ENCODE measurements at places on chromosomes 1 and 21.
A peak's percentile ranks its signal among the peaks of the same experiment; 100 is the strongest.

GRCh38 chr1:54569339-54569738, 21.3 kb downstream of the ACOT11 start:
- DNase-seq = no peak

- DNase-seq = no peak
These were observed 168.4 kb downstream of the FASLG start for GRCh38 chr1:172827301-172827700.

DNA sequence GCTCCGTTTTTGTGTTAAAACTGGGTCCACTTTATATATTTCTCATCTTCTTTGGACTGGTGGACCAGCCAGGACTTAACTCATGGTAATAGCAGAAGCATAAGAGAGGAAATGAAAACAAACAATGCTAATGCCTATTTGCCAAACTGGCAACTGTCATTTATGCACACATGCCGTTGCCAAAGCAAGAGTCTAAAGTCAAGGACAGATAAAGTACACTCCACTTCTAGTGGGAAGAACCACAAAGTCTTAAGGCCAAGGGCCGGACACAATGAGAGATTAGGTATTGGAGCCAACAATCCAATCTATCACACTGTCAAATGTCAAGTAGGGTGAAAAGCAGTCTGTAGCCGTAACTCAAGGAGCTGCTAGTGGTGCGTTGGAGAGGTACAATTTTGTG, 157.7 kb downstream of the LYPLAL1 start:
- DNase-seq = no peak

GRCh38 chr1:81142099-81142826, 658.5 kb upstream of the ADGRL2 start:
- no peak for DNase-seq

DNA sequence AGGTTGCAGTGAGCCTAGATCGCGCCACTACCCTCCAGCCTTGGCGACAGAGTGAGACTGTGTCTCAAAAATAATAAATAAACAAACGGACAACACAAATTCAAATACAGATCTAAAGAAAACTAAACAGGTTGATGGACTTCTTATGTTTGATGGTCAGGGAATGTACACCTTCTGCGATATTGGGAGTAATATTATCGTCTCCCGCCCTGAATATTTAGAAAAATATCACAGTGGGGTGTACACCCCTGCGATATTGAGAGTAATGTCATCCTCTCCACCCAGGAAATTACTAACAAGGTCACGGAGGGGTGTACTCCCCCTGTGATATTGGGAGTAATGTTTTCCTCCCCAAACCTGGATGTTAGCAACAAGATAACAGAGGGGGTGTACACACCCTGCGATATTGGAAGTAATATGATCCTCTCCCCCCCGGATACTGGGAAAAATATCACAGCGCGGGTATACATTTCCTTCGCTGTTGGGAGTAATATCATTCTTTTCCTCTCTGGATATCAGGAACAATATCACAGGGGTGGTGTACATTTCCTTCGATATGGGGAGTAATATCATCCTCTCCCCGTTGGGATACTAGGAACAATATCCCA, 1.4 kb upstream of the CFAP298 start:
- DNase-seq = no peak

DNA sequence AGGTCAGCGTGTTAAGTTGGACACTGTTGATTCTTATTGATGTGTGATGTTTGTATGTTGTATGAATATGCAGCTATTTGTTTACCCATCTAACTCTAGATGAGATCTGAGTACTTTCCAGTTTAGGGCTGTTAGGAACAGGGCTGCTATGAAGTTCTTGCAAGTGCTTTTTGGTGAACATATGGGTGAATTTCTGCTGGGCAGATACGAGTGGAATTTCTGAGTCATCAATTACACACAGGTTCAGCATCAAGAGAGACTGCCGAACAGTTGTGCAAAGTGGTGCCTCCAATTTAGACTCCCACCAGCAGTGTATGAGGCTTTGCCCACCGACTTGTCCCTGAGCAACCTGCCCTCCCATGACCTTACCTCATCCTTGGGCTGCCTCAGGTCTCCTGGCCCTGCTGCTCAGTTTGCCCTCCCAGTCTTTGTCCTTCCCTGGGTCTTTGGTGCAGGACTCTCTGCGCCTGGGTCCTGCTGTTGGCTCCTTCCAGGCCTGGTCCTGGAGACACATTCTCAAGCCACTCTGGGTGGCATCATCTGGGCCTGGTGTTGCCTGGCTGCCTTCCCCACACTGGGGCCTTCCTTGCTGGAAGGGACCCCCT, 343.6 kb downstream of the PTPRU start:
- DNase-seq = no peak

DNA sequence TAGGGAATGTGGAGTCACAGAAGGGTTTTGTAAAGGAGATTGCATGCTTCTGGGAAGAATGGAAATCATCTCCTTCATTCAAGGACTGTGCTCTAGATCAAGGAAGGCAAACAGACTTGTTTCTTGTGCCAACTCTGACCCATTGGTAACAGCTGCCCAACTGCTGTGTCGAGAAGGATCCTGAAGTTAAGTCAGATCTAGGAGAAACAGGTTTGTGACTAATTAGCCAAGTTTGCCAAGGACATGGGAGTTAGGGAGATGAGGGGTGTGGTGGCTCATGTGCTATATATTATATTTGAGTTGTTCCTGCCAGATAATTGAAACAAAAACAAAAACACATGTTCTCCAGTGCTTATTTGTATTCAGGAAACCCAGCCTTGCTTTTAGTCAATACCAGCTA, 251.2 kb upstream of the USP24 start:
- no peak for DNase-seq

- no peak for DNase-seq
These were observed 42.4 kb downstream of the FBXO2 start for GRCh38 chr1:11611638-11612327.

- no peak for DNase-seq
These were observed 103.8 kb downstream of the SLC45A1 start for GRCh38 chr1:8421721-8422120.

- no peak for DNase-seq
These were observed 34.8 kb downstream of the KCNAB2 start for GRCh38 chr1:6080469-6080868.

- no peak for DNase-seq
These were observed 55.2 kb upstream of the KAZN start for GRCh38 chr1:14543191-14543840.

DNA sequence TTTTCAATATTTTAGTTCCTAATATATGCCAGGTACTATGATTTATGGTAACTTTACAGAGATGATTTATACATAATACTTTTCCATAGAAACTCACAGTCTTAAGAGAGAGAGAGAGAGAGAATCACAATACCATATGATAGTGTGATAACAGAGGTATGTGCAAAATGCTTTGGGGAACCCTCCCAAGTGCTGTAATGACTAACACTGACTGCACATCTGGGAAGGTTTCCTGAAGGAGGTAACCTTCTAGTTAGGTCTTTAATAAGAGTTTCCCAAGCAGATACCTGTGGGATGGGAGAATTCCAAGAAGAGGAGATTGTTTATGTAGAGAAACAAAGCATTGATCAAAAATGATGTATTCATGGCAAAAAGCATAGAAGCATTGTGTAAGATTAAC, 34.6 kb upstream of the PIGC start:
- no peak for DNase-seq

DNA sequence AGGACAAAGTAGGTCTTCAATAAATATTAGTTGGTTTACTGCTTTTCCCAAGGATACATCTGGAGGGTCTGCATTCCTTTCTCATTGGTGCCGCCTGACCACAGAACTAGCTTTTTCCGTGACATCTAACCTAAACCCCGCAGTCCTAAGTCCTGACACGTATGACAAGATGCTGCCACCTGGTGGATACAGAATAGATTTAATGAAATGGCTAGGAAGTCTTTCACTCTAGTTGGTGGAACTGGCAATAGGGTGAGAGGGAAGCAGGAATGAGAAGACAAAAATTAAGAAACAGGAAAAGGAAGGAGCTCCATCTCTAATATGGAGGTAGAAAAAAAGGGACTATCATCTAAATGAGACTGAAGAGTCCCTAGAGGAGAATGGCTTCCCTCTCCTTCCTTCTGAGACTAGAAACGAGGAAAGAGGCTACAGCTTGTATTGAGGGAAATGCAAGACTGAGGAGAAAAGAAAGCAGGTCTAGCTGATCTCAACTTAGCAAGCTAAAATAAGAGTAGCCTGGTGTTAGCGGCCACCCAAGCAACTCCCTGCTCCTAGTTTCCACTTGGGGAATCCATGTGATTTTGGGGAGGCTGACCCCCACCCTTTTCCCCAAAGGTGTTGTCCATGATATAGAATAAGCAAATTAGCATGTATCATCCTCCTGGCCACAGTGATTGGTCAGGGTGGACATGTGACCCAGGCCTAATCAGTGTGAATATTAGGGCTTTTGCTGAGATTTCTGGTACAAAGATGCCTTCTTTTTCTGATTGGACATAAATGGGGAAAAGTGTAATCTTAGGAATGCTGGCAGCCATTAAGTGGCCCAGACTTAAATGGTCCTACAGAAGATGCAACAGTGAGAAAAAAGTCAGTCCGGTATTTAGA, 5.9 kb downstream of the RFX5 start:
- peak; percentile 56 for DNase-seq

DNA sequence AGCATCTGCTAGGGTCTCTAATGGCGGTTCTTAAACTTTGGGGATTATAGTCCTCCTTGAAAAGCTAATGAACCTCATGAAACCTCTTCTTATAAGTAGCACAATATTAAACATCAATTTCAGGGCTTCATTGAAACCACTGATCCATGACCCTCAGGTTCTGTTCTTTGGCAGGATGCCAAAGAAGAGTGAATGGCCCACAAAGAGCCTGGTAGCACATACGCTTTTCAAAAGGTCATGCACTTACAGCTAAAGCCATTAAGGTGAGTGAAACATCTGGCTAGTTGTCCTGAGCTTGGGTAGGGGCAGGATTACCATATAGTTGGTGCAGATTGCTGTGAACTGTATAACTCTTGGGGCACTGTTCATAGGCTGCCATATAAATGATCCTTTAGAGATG, 42.3 kb downstream of the MDM4 start:
- DNase-seq = no peak

DNA sequence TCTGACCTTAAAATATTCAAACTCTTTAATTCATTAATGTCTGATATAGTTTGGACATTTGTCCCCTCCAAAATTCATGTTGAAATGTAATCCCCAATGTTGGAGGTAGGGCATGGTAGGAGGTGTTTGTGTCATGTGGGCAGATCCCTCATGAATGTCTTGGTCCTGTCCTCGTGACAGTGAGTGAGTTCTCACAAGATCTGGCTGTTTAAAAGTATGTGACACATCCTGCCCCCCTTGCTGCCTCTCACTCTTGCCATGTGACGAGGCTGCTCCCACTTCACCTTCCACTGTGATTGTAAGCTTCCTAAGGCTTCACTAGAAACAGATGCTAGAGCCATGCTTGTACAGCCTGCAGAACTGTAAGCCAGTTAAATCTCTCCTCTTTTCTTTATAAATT, 21.3 kb upstream of the FBXO28 start:
- DNase-seq = no peak

- DNase-seq = no peak
These were observed 9.6 kb downstream of the ENSA start for GRCh38 chr1:150619576-150620509.

GRCh38 chr1:64033667-64034220, 169.7 kb upstream of the UBE2U start:
- DNase-seq = no peak

DNA sequence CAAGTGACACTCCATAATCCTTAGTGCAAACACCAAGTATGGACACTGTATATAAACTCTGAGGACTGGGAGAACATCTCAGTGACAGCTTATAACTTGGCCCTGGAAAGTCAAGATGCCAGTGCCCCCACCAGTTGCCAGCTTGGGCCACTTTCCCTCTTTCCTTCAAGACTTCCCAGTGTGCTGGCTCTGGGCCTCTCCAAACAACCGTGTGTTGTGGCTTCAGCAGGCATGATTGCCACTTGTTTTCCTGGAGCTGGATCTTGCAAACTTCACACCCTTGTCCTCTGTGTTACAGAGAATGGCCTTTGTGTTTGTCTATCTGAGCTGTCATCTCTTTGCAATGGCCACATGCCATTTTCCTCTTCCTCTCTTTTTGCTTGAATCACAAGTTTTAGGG, 37.0 kb downstream of the CCDC185 start:
- DNase-seq = no peak

DNA sequence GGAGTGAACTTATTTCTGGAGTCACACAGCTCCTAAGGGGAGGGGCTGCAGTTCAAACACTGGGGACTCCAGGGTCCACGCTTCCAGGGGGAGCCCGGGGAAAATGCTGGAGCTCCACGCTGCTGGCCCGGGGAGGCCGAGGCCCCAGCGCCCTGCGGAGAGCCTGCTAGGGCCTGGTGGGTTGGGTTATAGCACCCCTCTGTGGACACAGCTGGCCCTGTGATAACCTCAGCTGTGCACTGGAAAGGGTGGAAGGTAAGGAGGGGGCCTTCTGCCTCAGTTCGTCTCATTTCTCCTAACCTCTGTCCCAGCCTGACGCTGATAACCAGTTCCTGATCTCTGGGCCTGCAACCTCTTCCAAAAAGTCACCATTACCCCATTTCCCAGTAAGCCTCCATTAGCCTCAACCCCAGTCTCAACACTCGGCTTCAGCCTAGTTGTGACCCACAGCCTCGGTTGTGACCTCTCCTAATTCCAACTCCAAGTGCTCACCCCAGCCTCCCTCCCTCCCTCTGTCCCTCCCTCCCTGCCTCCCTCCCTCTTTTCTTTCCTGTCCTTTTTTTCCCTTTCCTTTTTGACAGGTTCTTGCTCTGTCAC, 7.1 kb downstream of the NBL1 start:
- no peak for DNase-seq

DNA sequence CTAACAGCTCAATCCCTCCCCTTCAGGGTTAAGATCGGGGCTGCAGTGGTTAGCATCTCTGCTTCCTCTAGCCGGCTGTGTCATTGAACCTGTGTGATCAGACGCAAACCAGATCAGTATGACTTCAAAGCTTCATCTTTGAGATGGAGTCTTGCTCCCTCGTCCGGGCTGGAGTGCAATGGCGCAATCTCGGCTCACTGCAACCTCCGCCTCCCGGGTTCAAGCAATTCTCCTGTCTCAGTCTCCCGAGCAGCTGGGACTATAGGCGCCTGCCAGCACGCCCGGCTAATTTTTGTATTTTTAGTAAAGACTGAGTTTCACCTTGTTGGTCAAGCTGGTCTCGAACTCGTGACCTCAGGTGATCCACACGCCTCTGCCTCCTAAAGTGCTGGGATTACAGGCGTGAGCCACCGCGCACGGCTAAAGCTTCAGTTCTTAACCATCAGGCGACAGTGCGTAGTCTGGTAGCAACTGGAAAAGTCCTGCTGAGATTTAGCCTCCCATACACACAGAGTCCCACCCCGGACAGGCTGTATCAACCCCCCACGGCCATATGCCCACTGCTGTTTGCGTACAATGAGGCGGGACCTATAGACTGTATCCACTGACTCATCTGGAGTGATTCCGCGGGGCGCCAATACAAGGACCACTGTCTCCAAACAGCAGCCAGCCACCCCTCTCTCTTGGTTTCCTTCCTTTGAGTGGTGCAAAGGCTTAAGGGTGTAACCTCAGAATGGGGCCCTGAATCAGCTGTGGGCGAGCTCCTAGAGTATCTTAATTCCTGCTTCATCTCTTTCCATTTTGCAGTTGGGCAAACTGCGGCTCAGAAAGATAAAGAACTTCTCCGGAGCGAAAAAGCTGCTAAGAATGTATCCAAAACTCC, 23.3 kb downstream of the CELA3A start:
- DNase-seq = no peak

- DNase-seq = no peak
These were observed 76.4 kb downstream of the DSCAM start for GRCh38 chr21:40770435-40771055.

Data from NCI-H2107 (cell line).